ENCODE measurements at places on chromosomes 5 and 9.

GRCh38 chr5:80042330-80042729 lies 7.2 kb downstream of the THBS4 start:
- DNase-seq, result no peak

DNA sequence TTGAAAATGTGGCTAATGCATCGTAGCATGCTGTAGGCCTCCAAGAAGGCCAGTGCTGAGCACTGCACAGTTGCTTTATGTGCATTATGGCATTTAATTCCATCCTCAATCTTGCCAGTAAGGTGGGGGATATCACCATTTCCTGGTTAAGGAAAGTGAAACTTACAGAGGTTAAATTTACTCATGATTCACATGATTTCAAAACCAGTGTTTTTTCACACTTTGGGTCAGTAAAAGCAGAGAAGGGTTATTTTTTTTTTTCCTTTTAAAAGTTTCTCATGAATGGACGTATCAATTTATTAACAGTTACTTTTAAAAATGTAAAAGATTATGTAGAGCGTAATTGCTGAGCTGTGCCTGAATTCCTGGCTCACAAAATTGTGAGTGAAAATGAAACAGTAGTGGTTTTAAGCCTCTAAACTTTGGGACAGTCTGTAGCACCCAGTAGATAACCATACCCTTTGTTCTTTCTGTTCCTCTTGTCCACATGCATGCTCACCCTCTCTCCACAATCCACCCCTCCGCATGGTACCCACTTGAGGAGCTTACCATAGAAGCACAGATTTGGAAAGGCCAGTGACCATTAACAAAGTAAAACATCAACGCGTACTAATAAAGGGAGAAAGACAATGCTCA lies 21.2 kb downstream of the MAST4 start:
- no peak for DNase-seq

DNA sequence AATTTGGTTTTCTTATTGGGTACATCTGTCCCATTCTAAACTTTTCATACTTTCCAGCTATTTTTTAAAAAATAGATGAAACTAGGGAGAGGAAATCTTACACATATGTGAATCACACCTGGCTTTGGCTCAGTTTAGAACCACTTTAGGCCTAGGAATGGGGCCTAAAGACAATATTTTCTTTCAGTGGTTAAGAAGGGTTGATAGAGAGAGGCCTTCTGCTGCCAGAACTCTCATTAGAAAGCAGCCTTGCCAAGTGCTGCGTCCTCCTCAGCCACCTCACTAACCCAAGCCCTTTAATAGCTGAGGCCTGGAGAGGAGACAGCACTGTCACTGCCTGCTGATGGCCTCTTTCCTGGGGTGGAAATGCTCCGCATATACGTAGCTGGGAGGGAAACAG lies 167.5 kb downstream of the SAXO1 start:
- no peak for DNase-seq

DNA sequence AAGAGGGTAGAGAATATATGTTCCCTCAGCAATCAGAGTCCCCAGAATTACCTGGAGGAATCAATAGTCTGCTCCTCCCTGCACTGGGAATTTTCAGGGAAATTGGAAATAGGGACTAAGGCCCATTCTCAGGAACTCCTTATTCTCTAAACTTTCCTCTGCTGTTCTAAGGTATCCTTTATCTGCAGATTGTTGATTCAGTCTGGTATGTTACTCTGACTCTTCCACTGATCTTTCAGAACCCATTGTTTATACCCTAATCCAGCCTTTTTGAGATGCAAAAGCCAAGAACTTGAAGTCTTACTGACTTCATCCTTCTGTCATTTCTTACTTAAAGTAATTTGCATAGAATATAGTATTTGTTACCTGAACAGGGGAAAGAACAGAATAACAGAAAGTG lies 143.5 kb upstream of the PPP1R2B start:
- no peak for DNase-seq

GRCh38 chr5:135150767-135151166 lies 116.7 kb upstream of the PITX1 start:
- no peak for DNase-seq

DNA sequence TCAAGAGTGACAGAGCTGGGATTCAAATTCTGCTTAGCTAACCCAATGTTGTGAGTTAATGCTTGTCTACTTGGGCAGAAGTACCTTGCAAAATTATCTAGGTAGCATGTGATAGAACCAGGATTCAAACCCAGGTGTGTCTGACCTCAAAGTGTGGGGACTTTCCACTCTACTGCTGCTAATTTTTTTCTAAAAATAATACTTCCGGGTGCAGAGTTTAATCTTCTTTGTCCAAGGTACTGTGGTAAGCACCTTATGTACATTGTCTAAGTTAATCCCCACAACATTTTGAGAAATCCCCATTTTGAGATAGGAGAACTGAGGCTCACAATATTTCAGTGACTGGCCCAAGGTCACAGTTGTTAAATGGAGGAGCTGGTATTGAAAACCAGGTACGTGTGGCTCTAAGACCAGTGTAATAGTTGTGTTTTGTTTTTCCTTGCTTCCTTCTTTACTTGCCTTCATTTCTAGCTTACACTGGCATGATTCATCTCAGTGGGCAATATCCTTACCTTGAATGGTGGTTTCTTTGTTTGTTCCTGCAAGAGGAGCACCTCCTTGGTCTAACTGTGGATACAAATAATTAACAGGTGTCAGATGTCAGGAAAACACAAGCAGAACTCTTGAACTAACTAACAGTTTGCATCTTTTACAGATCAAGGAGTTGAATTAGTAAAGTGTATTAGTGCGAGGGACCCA lies 7.5 kb downstream of the ALDOB start:
- no peak for DNase-seq

DNA sequence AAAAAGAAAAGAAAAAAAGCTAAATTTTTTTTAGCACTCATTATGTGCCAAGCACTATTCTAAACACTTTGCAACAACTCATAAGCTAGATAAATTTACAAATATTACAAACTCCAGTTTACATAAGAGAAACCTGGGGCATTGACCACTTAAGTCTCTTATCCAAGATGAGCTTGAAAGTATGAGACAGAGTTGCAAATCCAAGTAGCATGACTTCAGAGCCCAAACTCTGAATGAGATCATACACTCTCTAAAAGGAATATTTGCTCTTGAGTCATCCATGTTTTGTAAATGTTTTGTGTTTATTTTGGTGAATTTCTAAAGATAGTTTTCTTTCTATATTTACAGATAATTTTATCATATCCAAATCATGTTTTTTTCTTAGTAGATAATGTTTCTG lies 4.0 kb upstream of the SHOC1 start:
- no peak for DNase-seq

GRCh38 chr5:41048986-41049385 lies 22.2 kb downstream of the MROH2B start:
- DNase-seq, result no peak

DNA sequence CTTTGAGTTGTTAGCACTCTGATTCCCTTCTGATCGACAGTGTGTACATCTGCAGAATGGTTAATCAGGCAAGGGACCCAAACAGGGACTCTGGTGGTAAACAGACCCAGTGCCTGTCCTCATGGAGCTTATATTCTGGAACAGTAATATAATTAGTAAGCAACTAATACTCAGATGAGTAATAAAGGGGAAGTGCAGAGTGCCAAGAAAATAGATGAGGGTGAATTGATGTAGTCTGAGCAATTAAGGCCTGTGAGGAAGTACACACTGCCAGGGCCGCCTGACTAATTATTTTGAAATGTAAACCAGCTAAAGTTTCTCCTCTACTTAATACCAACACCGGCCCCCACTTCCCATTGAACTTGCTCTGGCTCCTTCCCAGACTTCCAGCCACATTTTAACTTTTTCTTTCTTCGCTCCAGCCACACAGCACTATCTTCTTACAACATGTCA lies 4.2 kb downstream of the DHX29 start:
- DNase-seq, result no peak

- DNase-seq, result no peak
Observed at GRCh38 chr9:134321946-134322741, 4.1 kb upstream of the RXRA start.

DNA sequence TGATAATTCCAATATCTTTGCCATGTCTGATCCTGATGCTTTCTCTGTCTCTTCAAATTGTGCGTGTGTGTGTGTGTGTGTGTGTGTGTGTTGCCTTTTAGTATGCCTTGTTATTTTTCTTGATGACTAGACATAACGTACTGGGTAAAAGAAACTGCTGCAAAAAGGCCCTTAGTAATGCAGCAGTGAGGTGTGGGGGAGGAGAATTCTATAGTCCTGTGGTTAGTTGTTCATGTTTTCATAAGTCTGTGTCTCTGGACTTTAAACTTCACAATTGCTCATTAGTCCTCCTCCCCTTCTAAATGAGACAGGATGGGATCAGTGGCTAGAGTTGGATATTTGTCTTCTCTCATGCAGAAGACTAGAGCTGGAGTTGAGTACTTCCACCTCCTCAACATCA lies 346.2 kb upstream of the IRX1 start:
- no peak for DNase-seq

DNA sequence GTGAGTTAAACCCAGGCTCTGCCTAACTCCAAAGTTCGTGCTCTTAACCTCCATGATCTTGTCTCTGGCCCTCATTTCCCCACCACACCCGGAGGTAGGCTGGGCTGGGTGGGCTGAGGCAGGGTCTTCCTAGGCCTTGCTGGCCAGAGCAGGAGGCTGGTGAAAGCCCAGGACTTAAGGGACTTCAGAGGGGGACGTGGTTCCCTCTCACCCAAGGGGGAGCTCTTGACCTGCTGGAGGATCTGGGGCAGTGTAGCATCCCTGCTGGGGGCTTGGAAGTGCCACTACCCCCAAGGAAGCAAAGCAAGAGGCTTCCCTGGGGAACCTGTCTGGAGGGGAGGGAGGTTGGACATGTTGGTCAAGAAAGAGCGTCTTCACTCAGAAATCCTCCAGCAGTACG lies 14.7 kb downstream of the PITX1 start:
- no peak for DNase-seq

DNA sequence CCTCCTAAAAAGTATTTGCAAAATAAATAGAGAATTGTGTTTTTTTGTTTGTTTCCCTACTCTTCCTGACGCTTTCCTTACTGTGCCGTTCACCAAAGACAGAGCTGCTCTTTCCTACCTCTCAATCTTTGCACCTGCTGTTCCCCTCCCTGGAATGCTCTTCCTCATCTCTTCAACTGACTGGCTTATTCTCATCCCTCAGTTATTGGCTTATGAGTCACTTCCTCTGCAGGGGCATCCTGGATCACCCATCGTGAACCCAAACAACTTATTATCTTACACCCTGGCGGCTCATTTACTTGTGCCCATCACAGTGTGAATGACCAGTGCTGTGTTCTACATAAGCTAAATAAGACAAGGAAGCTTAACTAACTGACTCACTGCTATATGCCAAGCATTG lies 36.1 kb upstream of the CCNG1 start:
- no peak for DNase-seq

All from NCI-H1092 treated with DMSO at 0.1 percent for 48 hours (cell line).